ENCODE measurements at places on chromosomes 16 and 17. TPM values are rescaled to one million over a fixed set of nuclear protein-coding genes. Genes with fewer than 3 reads are reported as not detected.

The C1QTNF8 gene
- total RNA-seq = not detected

The CD300H gene
- total RNA-seq = not detected

The MFAP4 gene
- total RNA-seq = not detected

The RASL10B gene
- total RNA-seq = 7.6 TPM

The NTN1 gene
- not detected for total RNA-seq
